NCI-H460 (cell line): ENCODE measurements at places on chromosomes 12 and 14.

- DNase-seq, result no peak
Measured at GRCh38 chr12:122413516-122414404, 8.7 kb downstream of the CLIP1 start.

- DNase-seq, result no peak
Measured at GRCh38 chr12:19008102-19008501, 121.4 kb upstream of the PLEKHA5 start.

GRCh38 chr12:79933532-79934264 lies 1.2 kb downstream of the PPP1R12A start:
- DNase-seq, result no peak

DNA sequence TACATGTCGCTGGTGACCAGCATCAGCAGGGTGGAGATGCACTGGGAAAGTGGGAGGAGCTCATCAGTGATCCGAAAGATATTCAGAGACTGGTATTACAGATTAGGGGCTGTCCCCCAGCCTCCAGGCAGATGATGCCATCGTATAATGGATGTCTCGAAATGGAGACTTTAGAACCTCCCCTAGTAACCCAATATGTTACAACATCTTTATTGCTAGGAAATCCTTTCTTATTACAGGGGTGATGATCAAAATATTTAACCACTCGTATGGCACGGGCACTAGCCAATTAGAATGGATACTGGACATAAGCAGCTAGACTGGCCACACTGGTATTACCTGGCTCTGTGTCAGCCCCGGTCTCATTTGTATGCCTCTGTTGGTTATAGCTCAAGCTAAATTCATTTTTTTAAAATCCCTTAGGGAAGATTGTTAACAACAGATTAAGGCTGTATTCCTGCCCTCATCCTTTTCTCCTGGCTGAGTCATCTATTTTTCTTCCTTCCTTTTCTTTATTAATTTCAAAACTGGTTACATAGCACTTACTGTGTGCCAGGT lies 10.8 kb upstream of the CEBPE start:
- DNase-seq, result no peak

- DNase-seq, result no peak
Measured at GRCh38 chr12:57367121-57367520, 63.7 kb downstream of the R3HDM2 start.
